ENCODE measurements at places on chromosomes 1 and 21.
A peak's percentile ranks its signal among the peaks of the same experiment; 100 is the strongest.

DNA sequence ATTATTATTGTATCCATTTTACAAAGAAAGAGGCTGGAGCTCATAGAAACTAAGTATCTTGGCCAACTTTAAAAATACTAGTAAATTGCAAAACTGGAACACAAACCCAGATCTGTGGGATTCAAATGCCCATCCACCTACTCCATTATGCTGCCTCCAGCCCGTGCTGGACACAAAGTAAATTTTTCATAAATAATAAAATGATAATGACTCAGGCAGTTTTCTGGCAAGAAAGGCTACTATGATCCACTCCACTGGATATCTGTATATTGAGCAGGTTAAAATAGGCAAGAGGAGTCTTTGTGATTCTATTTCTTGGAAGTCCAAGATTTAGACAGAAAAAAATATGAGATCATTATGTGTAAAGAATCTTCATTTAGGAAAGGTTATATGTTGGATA, 138.3 kb upstream of the DUSP10 start:
- DNase-seq: no peak

DNA sequence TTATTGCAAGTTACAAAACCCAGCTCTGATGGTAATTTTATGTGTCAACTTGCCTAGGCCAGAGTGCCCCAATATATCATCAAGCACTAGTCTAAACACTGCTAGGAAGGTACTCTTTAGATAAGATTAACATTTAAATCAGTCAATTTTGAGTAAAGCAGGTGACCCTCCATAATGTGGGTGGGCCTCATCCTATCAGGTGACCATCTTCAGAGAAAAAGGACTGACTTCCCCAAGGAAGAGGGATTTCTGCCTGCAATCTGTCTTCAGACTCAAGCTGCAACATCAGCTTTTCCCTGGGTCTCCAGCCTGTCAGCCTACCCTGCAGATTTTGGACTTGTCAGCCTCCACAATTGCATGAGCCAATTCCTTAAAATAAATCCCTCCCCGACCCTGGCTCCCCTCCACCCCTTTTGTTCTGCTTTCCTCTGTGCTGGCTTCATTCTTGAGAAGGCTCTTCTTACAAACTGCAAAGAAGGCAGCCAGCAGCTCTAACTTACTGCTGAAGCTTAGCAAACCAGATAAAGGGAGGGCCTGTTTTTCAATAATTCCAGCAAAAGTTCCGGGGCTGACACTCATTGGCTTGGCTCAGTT, 56.4 kb upstream of the RUNX3 start:
- no peak for DNase-seq

- no peak for DNase-seq
These were observed 2.0 kb downstream of the ASCL5 start for GRCh38 chr1:201125019-201125418.

GRCh38 chr21:35924714-35925301, 135.5 kb downstream of the SETD4 start:
- peak; percentile 35 for DNase-seq

GRCh38 chr21:45427331-45428271, 22.6 kb downstream of the COL18A1 start:
- DNase-seq: no peak

DNA sequence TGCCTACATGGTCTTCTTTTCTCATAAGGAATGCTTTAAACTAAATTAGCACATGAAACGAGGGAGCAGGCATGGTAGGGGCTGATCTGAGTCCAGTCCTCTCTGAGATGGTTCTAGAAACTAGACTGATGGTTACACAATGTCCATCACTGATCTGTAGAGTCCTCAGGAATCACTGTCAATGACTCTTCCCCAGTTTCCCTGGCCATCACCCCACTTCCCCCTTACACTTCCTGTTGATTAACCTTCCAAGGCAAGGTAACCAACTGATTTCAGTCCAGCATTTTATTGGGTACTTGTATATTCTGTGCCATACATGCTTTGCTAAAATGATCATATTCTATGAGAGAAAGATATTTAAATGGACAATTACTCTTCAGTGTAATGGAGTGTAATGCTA, 100.6 kb upstream of the ARTN start:
- no peak for DNase-seq

- no peak for DNase-seq
These were observed 120.7 kb upstream of the ZC3H11B start for GRCh38 chr1:219733511-219734174.

DNA sequence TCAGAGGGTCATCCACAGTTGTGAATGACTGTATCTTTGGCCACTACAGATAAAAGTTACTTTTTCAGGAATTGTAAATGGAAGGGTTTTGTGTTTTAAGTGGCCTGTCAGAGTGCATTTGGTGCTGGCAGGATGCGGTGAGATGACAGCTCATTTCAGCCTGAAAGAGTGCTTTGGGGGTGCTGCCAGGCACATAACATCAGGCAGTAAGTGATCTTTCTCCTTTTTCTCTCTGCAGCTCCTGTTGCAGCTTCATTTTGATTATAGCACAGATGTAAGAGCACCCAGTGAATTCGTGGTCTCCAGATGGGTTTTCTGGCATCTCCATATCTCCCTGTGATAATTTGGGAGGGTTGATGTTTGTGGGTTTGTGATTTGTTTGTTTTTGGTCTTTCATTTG, 14.8 kb upstream of the FAM163A start:
- DNase-seq: no peak

DNA sequence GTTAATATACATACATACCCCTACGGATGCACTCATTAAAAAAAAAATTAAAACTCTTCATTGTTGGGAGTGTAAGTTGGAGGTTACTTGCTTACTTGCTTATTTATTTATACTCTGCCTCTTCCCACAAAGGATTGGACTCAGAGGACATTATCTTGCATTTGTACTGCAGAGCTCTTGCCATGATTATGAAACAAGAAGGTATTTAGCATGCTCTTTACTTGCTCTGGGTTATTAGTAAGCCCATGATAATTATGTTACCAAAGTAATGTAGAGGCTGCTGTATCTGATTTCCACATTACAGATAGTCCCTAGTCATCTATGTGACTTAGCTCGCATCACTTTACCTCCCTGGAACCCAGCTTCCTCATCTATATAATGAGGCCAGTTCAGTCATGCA, 355.1 kb upstream of the PTBP2 start:
- no peak for DNase-seq

- DNase-seq: no peak
These were observed 61.4 kb upstream of the CNN3 start for GRCh38 chr1:94988356-94988755.

GRCh38 chr1:10900691-10901090, 104.2 kb upstream of the CASZ1 start:
- no peak for DNase-seq

DNA sequence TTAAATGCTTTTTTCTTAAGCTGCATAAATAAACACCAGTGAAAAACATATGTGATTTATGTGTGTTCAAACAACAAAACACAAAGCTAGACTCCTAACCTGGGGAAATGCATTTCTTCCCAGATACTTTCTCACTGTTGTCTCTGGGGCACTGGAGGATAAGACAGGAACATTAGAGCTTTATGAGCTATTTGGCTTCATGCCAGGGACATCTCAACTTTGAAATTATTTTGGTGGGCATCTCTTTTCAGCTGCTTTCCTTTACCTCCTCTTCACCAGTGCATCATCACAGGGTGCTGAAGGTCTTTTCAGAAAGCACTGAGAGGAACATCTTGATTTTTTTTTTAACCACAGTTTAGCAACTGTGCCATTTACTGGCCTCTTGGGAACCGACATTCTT, 212.9 kb downstream of the DNM3 start:
- DNase-seq: peak; percentile 10

- DNase-seq: no peak
These were observed 45.6 kb upstream of the FASLG start for GRCh38 chr1:172613294-172613693.

GRCh38 chr1:157193702-157194391, 55.7 kb upstream of the ETV3 start:
- peak; percentile 85 for DNase-seq

- DNase-seq: no peak
These were observed 78.9 kb downstream of the RAP1GAP start for GRCh38 chr1:21590126-21590880.

DNA sequence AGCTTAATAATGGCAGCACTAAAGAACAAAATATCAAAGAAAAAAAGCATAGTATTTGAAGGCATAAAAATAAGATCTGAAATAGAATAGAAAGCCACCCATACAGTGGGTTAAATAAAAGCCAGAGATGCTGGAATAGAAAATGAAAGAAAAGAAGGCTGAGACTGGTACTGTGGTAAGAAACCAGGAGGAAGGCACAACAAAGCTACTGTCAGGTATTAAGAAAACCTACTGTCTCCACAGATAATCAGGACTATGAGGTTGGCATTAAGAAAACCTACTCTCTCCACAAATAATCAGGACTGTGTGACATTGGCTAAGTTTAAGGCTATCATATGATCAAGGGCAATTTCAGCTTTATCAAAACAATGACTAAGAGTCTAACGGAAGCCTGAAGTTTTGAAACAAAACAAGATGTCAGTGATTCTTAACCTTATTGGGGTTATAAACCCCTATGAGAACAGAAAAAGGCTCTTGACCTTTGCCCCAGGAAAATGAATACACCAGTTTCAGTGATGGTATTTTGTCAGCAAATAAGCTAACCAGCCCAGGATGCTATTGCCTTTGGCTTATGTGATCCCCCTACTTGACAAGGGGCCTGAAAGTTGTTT, 24.4 kb downstream of the MCOLN2 start:
- no peak for DNase-seq

GRCh38 chr1:20234788-20235535, 48.6 kb upstream of the PLA2G2C start:
- no peak for DNase-seq

DNA sequence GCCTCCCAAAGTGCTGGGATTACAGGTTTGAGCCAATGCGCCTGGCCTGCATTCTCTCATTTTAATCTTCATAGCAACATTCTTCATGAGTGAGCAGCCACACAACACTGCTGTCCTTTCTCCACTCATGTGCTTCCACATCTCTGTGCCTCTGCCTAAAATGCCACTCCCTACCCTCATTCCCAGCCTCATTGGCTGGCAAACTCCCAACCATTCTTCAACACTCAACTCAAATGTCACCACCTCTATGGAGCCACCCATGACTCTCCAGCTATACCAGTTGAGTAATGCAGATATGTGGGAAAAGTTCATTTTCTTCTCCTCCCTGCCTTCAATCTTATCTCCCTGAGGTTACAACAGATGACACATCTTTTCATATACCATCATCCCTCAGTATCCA, 53.9 kb upstream of the ZC3H12A start:
- DNase-seq: no peak

DNA sequence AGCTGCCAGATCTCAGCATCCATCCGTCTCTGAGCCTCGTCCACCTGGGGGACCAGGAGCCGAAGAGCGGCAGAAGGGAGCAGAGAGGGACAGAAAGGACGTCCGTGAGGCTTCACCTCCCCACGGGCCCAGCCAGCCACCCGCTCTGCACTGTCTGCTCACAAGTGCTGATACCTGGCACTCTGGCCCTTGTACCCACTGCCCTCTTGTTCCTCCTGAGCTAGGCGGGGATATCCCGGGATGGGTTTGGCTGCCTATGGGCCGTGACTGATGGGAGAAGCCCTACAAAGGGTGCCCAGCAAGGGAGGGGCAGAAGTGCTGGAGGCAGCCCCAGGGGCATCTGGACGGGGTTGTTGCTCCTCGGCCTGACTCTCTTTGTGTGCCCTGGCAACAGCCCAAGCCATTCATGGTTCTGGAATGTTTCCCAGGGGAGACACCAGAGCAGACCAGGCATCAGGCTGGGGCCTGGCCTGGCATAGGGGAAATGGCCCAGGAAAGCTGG, 57.6 kb downstream of the LDLRAD2 start:
- DNase-seq: no peak

DNA sequence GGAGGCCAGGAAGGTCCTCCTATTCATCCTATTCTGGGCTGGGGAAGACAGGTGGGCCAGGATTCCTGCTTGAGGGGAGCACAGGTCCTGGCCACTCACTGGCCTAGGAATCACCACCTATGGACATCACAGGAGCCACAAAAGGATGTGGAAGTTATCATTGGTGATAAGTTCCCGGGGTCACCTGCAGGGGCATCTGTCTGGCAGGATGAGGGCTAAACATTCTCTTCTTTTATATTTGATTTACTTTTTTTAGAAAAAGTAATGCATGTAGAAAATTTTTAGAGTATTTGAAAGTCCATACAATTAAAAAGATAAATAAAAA, 33.2 kb upstream of the KIAA0040 start:
- DNase-seq: no peak

- peak; percentile 43 for DNase-seq
These were observed at the start of gene KANK4 for GRCh38 chr1:62318756-62319544. Gene KANK4, minus strand, starts transcription at chr1:62319434. Its CDS starts 37,870 bp downstream, at chr1:62281564.

DNA sequence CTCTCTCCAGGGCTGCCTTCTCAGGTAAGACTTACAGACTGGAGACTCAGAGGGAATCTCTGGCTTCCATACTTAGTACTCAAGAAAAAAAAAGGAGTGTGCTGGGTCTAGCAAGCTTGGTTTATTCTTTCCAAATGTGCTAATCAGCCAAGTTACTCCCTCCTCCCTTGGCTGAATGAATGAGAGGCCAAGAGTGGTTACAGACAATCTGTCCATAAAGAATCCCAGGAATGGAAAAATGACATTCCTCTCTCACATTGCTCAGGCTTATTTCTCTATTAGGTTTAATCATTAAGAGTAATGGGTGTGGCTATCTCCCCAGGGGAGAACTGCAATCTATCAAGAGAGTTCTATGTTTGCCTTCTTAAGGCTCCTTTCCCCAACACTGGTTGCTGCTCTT, 547.3 kb upstream of the PLXNA2 start:
- no peak for DNase-seq

DNA sequence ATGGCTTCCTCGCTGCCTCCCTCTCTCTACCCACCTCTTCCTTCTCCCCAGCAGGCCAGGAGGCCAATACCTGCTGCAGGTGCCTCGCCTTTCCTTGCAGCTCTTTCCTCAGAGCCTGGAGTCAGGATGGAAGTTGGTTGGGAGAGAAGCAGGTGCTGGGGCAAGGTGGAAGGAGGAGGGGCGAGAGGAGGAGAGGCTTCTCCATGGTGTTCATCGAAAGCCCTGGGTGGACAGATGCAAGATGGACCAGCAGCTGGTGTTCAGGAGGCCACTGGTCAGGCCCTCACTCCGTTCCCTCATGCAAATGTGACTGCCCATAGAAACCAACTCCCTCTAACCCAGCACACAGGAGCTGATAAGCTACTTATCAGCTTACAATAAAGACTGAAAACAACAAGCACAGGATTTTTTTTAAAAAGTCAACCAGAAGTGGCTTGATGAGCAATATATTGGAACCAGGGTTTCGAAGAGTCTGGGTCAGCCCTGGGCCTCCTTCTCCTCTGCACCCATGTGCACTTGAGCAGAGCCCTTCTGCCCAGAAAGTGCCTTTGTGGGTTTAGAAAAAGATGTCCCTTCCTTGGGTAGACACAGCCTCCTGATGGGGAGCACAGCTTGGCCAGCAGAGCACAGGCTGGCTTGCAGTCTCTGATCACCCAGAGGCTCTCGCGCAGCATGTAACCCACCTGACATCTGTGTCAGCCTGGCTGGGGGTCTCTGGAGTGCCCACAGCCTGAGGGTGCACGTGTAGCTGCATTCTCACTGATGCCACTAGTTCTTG, 16.6 kb upstream of the GSTM4 start:
- peak; percentile 57 for DNase-seq

DNA sequence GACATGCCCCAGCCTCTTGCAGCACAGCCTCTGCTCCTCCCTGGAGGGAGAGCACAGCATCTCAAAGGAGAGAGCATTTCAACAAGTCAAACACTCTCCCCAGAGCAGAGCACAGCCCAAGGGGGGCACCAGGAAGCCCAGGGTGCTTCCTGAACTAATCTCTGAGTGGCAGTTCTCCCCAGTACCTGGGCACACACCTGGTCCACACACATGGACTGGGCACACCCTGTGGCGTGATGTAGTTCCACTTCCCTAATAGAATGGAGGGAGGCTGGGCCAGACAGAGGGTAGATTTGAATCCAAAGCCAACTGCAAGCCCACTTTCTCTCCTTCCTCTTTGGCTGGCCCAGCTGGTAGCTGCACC, 55.5 kb downstream of the CD46 start:
- no peak for DNase-seq
